ENCODE measurements at places on chromosomes 7 and 10.
A peak's percentile ranks its signal among the peaks of the same experiment; 100 is the strongest.

- DNase-seq = no peak
These were observed 49.9 kb downstream of the MKX start for GRCh38 chr10:27695706-27696105.

GRCh38 chr7:8215648-8216333 lies 46.2 kb downstream of the ICA1 start:
- no peak for DNase-seq

- peak; percentile 82 for DNase-seq
These were observed 437.4 kb upstream of the GALNT17 start for GRCh38 chr7:70694434-70694970.

DNA sequence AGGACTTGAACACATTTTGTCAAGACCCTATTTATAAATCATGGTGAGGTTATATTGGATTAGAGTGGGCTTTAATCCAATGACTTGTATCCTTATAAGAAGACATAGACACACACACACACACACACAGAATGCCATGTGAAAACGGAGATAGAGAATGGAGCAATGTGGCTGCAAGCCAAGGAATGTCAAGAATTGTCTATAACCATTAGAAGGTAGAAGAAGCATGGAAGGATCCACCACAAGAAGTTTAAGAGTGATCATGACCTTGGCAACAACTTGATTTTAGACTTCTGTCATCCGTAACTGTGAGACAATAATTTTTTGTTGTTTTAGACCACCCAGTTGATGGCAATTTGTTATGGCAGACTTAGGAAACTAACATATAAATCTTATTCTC lies 514.2 kb downstream of the TFEC start:
- no peak for DNase-seq

DNA sequence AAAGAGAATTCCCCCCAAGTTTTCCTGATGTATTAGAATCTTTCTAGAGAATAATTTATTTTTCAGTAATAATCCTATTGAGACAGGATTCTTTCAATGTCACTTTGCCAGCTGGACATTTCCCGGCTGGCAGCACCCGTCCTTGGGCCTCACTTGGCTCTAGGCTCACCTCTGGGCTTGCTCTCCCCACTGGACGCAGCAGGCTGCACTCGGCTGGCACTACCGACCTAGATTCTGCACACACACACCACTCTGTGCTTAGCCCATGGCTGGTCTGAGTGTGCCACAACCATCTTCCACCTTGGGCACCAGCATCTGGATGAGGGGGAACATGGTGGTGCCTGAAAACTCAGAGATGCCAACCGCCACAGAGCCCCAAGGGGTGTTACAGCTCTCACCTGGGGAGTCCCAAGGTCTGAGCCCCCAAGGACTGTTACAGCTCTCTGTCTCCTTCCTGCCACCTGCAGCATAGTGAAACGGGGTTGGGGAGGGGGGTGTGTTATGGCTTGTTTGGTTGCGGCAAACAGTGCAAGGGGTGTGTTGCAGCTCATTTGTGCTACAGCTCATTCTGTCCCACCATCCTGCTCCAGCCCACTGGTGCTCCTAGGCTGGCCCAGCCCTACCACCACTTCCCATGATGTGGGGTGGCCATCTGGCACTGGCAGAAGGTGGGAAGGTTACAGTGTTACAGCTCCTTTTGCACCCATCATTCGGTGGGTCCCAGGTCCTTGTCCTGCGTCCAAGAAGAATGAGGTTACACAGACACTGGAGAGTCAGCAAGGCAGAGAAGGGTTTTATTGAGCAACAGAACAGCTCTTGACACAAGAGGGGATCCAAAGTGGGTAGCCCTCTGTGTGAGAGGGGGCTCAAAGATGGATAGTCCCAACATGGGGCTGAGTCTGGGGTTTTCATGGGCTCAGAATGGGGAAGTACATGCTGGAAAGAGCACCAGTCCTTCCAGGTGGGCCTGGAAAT lies 2.1 kb downstream of the GALNTL5 start:
- no peak for DNase-seq

GRCh38 chr7:23662124-23662983 lies 17.6 kb upstream of the FAM221A start:
- peak; percentile 30 for DNase-seq

- DNase-seq = no peak
These were observed 127.8 kb downstream of the MACC1 start for GRCh38 chr7:20089431-20089830.

- no peak for DNase-seq
These were observed 16.8 kb downstream of the HNRNPA2B1 start for GRCh38 chr7:26183545-26184280.

DNA sequence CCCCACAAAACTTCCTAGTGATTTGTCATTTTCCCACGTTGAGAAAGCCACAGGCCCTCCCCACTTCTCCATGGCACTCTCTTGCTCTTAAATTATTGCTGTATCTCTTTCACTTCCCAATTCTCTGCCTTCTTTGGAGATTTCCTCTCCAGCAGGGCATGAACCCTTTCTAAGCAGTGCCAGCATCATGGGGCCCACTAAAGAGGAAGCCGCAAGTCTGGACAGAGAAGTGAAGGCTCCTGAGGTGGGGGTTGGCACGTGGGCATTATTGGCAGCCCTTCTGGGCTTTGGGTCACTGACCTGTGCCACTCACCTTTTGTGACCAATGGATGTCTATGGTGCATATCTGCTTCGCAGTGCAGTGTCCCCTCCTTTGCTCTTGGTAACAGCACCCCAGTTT lies 97.7 kb upstream of the TCF7L2 start:
- DNase-seq = no peak

- no peak for DNase-seq
These were observed 627 bp upstream of the SSMEM1 start for GRCh38 chr7:130207033-130207432.

- no peak for DNase-seq
These were observed 41.9 kb downstream of the AGK start for GRCh38 chr7:141593134-141593533.

DNA sequence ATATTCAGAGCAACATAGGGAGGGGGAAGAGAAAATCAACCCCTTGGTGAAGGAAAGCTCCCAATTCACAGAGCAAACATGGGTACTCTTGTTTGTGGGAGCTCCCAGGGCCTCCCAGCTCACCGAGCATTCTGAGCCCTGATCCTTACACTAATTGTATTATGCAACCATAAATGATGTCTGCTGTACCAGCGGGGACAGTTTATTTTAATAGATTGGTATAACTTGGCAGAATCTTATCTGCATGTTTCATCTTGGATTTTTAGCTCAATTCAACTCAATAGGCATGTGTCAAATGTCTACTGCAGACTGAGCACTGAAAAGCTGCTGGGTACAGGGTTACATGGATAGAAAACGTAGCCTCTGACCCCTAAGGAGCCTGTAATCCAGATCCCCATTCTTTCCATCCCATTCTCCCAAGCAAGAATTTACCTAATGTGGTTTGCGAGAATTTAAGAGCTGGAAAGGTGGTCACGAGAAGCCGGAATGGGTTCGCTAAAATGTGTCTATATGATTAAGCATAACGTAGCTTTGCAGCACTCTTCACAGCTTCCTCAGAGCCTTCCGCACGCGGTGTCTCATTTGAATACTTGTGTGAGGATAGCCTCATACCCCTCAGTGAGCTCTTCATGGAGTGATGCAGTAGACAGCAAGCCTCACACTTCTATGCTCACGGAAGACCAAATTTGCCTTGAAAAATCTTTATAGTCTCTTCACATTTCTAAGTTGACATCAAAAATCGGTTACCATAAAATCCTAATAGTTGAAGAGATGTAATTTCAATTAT lies 18.3 kb downstream of the EGFR start:
- DNase-seq = no peak

GRCh38 chr7:90516257-90516656 lies 46.8 kb downstream of the PTTG1IP2 start:
- DNase-seq = no peak

GRCh38 chr10:62422068-62422590 lies 48.0 kb downstream of the ZNF365 start:
- DNase-seq = no peak

- DNase-seq = no peak
These were observed 26.3 kb downstream of the NEBL start for GRCh38 chr10:20870834-20871233.

GRCh38 chr7:135537453-135537852 lies 20.3 kb upstream of the NUP205 start:
- DNase-seq = no peak
